Foreskin melanocyte (primary cell): ENCODE measurements at places on chromosomes 6 and 20.

- DNase-seq, result no peak
Measured at GRCh38 chr20:62843656-62844055, 18.0 kb downstream of the TCFL5 start.

- DNase-seq, result no peak
Measured at GRCh38 chr6:89547281-89547680, 91.3 kb downstream of the LYRM2 start.

GRCh38 chr6:37724530-37725220, 27.0 kb upstream of the MDGA1 start:
- no peak for DNase-seq

- peak; percentile 79 for DNase-seq
Measured at GRCh38 chr6:147651249-147652063, 143.0 kb downstream of the SAMD5 start.

GRCh38 chr6:89952686-89953085, 58.4 kb downstream of the GJA10 start:
- DNase-seq, result peak; percentile 64
